Mesenteric fat pad (tissue), 1 donor: ENCODE measurements at places on chromosomes 3 and 15. TPM values are rescaled to one million over a fixed set of nuclear protein-coding genes. Genes with fewer than 3 reads are reported as not detected.

- DNase-seq = no peak
Measured at GRCh38 chr3:38164643-38164951, 740 bp upstream of the OXSR1 start.

DNA sequence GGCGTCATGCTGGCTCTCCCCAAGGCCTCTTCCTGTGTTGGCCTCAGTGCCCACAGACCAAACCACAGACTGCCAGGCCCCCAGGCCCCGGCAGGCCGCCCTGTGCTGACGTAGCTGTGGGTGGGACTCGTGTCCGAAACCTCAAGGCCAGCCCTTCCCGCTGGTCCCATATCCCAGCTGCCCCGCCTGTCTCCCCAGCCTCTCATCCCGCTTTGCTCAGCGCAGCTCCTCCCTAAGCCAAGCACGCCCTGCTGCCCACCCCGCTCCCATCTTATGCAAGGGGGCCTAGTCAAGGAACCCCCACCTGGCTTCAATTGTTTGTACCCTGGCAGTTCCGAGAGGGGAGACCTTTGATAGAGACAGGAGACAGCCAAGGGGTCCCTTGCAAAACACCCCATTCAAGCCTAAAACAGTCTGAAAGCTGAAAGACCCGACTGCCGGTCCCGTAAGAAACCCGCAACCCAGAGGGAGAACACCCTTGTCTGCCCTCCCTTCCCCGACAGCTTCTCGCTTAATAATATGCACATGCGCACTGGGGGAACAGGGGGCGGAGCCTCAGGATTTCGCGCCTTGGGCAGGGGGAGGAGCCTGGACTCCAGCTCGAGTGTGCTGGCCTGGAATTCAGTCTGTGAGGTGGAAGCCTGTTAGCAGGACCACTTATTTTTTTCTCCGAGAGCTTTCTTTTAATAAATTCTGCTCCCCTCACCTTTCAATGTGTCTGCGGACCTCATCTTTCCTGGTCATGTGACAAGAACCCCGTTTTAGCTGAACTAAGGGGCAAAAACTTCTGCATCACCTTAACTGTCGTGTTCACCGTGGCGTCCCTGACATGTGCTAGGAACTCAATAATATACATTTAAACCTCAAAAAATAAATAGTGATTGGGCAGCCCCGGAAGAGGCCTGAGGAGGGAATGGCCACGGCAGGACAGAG is 17.2 kb downstream of the TNFAIP8L3 start:
- no peak for DNase-seq

GRCh38 chr15:100278596-100279380 is 63.0 kb downstream of the ADAMTS17 start:
- DNase-seq = no peak

- DNase-seq = no peak
Measured at GRCh38 chr3:195007151-195007550, 263.8 kb downstream of the XXYLT1 start.

- DNase-seq = no peak
Measured at GRCh38 chr15:78508272-78508671, 895 bp downstream of the HYKK start.

- no peak for DNase-seq
Measured at GRCh38 chr3:150444371-150444770, 36.3 kb downstream of the TSC22D2 start.

DNA sequence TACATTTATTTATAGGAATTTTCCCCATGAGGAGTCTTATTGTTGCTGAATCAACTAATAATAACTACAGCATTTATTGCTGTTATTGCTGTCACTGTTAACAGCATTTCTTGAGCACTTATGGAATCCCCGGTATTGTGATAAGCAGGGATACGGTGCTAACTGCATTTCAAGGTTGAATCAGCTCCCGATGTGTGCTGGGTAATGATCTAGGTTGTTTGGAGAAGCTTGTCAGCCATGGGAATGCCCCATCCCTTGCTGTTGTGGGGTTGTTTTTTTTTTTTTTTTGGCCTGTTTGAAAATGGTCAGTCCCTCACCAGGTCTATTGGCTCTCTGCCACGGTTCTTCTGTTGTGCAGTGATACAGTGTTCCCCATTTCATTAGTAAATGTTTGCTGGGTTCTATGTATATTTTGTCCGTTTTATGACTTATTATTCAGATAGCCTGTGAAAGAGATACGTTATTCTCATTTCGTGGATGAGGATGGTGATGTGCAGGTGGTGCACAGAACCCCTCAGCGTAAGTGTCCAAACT is 48.5 kb downstream of the MED12L start:
- DNase-seq = no peak

DNA sequence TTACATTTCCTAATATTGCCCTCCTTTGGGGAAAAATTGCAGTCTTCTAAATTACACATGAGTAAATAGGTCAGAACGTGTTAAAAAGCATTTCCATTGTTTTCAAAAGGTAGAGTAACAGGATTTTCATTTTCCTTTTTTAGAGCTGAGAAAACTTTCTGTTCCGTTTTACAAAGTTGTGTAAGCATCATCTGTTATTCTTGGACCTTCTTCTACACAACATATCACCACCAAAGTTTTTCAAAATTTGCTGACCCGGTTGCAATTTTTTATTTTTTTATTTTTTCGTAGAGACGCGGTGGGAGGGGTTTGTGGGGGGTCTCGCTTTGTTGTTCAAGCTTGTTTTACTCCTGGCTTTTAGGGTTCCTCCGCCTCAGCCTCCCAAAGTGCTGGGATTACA is 1.1 kb downstream of the CCDC39 start:
- DNase-seq = no peak

DNA sequence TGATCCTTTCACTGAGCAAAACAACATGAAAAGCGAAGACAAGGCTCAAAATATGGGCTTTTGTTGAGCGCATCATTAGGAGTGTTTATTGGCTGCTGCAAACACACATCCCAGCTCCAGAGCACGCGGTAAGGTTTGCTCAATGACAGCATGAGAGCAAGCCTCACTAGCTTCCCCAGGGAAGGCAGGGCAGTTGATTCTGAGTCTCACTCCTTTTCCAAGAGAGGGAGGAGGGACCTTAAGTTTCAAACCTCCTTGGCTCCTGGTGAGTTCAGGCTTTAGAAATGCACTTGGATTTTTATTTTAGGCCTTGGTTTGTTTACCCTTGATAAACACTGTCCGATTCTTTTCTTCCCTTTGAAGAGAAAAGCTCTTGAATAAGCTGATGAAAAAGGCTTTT is 69.1 kb upstream of the CACNA2D3 start:
- no peak for DNase-seq

- no peak for DNase-seq
Measured at GRCh38 chr15:94056314-94056713, 175.0 kb upstream of the MCTP2 start.

GRCh38 chr15:56460071-56460470 is 4.9 kb downstream of the MNS1 start:
- no peak for DNase-seq

GRCh38 chr3:106030627-106030963 is 161.8 kb upstream of the CBLB start:
- DNase-seq = no peak

GRCh38 chr3:30658328-30659052 is 52.1 kb downstream of the TGFBR2 start:
- DNase-seq = no peak

DNA sequence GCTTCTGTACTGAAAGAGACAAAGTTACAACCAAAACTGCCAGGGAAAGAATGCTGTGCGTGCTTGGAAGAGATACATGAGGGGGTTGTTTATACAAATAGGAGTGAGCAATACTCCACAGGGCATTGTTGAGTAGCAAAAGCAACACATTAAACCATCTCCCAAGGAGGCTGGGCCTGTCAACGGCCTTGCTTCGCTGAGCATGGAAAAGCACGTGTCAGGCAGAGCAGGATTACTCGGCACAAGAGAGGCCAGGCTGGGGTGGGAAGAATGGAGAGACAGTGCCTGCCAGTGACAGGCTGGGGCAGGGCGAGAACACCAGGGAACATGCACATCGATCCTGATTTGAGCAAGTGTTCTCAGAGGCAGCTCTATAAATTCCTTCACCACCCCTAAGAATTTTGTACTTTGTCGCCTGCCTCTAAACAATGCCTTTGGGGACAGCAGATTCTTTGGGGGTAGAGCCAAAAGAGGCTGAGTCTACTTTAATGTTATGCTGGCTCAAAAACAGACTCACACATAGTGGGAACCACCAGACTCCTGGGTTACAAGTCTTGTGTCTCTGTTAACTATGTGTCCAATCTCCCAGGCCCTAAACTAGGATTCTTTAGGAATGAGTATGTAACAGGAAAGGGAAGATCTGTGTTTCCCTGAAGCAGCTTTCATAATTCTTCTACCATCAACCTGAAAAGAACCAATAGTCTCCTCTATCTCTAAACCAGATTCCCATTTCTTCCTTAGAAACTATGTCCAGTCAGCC is 67.2 kb downstream of the LIPC start:
- DNase-seq = peak; percentile 53

- no peak for DNase-seq
Measured at GRCh38 chr3:188949996-188950395, 221.8 kb upstream of the TPRG1 start.

GRCh38 chr3:185290266-185290665 is 36.4 kb upstream of the EHHADH start:
- no peak for DNase-seq

DNA sequence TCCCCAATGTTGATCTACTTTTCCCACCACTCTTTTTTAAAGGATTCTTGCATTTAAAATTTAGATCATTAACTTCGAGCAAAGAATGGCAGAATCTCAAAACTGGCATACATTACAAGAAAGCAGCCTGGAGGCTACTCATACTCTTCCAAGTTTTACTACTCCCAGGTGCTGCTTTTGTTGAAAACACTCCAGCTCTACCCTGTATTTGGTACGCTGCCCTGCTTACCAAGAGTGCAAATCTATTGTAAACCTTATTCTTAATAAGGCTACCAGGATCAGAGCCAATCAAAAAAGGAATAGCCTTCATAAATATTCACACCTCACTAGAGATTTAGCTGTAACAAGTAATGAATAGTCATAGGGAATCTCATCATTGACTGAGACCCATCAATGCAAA is 11.6 kb upstream of the CNTN3 start:
- no peak for DNase-seq

DNA sequence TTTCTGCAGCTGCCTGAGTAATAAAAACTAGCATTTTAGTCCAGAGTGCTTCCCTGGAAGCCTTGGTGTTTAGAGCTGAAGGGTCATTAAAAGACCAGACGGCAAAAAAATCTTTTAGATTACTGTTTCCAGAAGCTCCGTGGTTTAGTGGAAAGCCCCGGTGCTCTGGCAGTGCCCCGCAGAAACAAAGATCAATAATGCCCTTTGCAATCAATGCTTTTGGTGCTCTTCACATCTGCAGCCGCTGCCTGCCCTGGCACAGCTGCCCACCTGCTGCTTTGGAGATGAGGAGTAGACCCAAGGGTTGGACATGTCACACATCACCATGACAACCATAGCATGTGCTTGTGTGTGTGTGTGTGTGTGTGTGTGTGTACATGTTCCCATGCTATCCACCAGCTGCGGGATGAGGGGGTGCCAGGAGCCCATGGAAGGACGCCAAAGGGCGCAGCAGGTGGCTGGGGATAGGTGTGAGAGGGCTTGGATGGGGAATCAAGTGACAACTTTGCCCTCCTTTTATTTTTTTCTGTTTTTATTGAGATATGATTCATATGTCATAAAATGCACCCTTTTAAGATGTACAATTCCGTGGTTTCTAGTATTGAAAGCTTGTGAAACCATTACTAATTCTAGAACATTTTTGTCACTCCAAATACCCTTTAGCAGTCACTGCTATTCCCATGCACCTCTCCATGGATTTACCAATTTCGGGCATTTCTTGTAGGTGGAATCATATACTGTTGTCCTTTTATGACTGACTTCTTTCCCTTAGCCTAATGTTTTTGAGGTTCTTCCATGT is 75.7 kb upstream of the KLHL25 start:
- no peak for DNase-seq

DNA sequence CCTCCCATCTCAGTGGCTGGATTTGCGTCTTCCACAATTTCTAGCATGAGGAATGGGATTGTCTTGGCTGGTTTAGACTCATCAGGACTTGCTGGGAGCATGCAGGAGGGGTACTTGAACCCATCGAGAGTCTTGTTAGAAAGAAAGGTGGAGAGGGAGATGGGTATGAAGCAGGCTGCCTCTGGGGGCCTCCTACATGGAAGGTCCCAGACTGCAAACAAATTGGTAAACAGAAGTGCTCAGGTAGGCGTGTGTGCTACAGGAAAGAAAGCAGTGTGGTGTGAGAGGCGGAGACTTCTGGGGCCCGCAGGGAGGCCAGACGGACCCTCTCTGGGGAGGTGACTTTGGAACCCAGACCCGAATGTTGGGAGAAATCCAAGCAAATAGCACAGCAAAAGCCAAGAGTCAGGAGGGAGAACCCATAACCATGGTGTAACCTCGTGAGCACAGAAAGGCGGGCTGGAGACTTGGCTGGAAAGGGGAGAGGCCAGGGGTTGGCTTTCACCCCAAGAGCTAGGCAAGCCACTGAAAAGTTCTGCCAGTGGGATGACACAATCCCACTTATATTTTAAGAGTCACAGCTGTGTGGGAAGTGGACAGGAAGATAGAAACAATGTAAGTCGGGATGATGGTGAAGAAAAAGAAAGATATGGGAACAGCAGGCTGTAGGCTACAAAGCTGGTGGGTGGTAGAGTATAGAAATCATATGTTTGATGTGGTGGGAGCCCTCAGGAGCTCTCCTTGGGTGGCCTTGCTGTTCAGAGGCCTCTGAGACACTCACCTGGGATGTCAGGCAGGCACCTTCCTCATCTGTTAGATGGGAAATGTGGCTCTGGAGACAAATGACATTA is 130.1 kb upstream of the PRR20G start:
- DNase-seq = no peak

DNA sequence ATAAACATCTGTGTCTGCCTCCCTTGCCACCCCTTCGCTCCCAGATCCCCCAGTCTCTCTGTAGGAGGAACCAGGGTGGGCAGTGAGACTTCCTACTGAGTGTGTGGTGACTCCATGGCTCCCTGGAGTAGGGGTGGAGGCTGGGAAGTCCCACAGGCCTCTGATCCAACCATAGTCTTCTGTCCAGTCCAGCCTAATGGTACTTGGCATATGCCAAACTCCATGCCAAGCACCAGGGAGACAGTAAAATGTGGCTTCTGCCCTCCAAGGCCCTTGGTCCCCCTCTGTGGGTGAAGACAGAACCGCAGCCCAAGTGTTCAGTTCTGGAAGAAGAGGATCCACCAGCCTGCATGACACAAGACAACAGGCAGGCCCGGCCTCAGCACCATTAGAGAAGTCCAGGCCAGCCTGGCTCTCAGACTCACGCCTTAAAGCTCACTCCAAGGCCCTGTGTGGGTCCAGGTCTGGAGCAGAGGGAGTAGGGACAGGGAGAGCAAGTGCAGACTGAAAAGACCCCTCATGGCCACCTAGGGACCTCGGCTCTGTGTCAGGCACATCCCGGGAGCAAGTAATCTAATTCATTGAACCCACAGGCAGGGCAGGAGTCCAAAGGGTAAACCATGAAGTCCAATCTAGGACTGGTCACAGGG is 112.7 kb downstream of the ETFA start:
- peak; percentile 77 for DNase-seq

UBAP1L gene
- 3.9 TPM for total RNA-seq

IL17RE gene
- 20.2 TPM for total RNA-seq

METTL6 gene
- 12.1 TPM for total RNA-seq

GOLGA6L7 gene
- total RNA-seq = not detected

PLA2G4D gene
- total RNA-seq = not detected

SNAPC5 gene
- total RNA-seq = 18.4 TPM
